ENCODE measurements at places on chromosomes 11 and 22. TPM values are rescaled to one million over a fixed set of nuclear protein-coding genes. Genes with fewer than 3 reads are reported as not detected.

Gene CHRNA10
- total RNA-seq: 2.1 TPM

Gene MAJIN
- total RNA-seq: not detected

Gene OR2D2
- total RNA-seq: 0.73 TPM

Gene VWCE
- total RNA-seq: 0.50 TPM

Gene OR8A1
- not detected for total RNA-seq

Gene TMPRSS4
- 0.67 TPM for total RNA-seq

Gene KCNK4
- total RNA-seq: not detected

Gene IL10RA
- total RNA-seq: not detected

Gene PDGFD
- 0.19 TPM for total RNA-seq

Gene OR56A1
- not detected for total RNA-seq

Gene DGAT2
- total RNA-seq: 2.0 TPM

Gene OR4A16
- not detected for total RNA-seq

Gene BIRC3
- total RNA-seq: 17.5 TPM

Gene CCDC15
- 2.3 TPM for total RNA-seq

Gene TMEM86A
- 3.3 TPM for total RNA-seq

Gene OR4C13
- total RNA-seq: not detected

Gene TTC28
- 2.4 TPM for total RNA-seq

Gene TTC12
- total RNA-seq: 32.5 TPM

Gene CCDC87
- total RNA-seq: 0.83 TPM

Gene PGR
- 0.61 TPM for total RNA-seq

Gene WNT7B
- 0.56 TPM for total RNA-seq

Gene DEUP1
- total RNA-seq: not detected

Gene VEGFB
- 13.0 TPM for total RNA-seq

Gene PKP3
- 248 TPM for total RNA-seq
